NCI-H446 (cell line): ENCODE measurements at places on chromosomes 5 and 9.

DNA sequence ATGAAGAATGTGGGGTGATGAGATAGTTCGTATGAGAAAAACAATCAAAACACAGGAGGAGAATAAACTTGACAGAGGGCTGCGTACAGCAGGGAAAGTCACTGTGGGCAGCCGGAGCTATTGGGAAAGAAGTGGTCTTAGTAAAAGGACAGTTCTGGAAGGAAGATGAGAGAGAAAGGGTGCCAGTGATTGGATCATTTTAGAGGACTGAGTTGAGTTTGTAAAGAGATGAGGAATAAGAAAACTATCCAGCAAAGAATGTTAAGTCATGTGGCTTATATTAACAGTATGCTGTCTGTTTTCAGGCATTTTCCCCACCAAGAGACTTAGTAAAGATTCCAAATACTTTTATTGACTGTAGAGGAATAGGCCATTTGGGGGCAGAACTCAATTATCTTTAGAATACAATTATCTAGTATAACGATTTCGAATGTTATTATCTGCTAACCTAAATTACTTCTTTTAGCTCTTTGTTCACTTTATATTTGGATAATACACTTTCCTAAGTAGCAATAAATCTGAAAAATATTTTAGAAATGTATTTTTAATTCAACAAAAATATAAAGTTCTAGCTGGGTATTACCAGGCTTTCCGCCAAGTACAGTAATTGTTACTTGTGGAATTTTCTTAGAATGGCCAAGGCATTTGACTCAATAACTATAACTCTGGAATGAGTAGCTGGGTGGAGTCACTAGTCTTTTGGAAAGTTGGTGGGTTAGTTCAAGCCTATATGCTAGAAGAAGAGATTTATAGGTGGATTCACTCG, 15.5 kb upstream of the LOX start:
- no peak for DNase-seq

DNA sequence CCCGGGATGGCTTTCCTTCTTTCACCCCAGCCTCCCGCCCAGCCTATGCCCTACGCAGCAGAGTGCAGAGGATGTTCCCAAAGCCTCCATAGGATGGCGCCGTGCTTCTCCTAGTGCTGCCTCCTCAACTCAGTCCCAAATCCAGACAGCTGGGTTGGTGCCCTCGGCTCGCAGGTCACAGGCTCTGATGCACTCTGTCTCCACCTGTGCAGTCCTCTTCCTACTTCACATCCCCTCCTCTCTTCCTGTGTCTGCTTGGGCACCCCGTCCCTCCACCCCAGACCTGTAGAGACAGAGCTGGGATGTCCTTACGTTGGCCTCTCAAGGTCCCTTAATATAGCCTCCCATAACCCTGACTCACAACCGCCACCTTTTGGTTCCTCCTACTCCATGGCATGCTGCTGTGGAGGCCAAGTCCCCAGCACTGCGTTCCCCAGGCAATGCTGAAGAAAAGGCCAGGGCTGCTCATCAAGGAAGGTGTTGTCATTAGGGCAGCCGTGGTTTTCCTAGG, 314.4 kb downstream of the GADD45G start:
- DNase-seq: no peak

GRCh38 chr9:21589344-21590056, 107.4 kb upstream of the IFNE start:
- no peak for DNase-seq

- no peak for DNase-seq
Measured at GRCh38 chr9:28956116-28956880, 1383.0 kb upstream of the C9orf72 start.

DNA sequence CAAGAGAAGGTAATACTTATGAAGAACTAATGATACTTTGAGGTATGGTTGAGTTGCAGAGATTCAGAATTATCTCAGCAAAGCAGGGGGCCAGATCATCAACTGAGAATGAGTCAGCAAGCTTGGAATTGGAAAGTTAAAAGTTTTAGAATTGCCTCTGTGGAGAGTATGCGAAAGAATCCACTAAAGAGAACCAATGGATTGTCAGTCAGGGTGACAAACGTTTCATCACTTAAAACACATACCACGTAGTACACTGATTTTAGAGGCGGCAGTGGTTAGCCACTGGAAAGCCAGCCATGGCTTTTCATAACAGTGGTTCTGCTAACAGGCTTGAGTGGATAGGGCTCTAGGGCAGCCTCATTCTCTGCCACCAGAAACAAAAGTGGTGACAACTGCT, 30.7 kb downstream of the AOPEP start:
- DNase-seq: no peak

DNA sequence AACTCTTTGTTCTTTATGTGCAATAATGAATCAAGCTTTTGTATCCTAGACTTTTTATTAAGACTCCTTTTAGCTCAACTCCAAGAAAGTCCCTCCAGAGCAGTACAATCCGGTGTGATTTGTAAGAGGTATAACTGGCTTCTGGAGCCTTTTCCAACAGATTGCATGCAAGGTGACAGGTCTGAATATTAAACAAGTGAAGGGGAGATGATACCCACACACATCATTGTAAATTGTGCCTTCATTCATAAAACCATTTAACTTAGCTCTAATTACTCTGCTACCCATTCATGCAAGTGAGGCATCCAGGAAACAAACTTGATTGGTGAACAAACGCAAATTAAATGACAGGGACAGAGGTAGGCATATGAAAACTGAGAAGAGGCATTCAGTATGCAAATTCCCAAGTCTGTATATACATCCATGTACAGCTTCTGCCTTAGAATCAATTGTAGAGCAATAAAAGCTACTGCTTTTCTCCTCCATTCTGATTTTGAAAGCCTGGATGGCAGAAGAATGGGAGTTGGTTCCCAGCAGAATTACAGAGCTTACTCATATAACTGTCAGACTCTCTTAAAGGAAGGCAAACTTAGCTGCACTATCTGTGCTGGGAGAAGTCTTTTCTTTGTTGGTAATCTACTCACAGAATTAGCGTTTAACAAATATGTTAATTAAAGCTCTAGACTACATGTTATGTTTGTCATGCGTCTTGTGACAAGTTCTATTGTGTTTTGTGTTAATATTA, 261.0 kb upstream of the CDH6 start:
- DNase-seq: no peak

DNA sequence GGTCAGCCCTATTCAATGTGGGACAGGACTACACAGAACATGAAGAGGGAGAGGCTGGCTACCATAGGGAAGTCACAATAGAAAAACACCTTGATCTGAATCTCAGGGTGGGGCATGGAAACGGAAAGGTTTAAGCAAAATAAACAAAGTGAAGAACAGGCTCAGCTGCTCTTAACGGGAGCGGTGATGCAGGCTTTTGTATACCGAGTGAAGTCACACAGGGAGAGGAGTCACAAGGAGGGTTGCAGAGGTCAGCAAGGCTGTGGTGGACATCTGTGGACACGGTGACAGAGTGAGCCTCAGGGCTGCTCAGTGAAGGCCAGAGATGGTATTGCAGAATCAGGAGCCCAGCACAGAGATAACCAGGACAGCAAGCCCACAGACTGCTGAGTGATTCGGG, 30.6 kb upstream of the SEMA4D start:
- no peak for DNase-seq

DNA sequence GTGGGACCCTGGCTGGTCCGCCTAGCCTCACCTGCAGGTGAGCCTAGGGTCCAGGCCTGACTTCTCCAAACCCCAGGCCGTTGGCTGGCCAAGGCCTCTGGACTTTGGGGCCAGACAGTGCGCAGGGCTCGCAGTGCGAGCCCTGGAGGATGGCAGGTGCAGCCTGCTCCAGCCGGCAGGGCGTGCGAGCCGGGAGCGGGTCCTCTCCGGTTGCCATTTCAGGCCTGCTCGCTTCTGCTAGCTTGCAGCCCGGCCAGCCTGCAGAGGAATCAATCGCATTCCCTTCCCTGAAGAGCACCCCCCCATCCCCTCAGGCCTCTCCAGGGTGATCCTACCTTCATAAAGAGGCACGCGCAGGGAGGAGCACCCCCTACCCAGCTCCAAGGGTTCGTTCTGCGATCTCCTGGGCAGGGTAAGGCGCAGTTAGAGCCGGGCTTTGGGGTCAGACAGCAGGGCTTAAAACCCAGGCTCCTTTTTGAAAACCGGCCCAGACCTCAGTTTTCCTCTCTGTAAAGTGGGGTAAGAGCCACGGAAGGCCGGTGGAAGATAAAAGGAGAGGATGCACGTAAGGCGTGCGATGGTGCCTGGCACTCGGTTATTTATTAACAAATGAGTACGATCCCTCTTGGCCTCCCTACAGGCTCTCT, 6.2 kb downstream of the BARHL1 start:
- no peak for DNase-seq

DNA sequence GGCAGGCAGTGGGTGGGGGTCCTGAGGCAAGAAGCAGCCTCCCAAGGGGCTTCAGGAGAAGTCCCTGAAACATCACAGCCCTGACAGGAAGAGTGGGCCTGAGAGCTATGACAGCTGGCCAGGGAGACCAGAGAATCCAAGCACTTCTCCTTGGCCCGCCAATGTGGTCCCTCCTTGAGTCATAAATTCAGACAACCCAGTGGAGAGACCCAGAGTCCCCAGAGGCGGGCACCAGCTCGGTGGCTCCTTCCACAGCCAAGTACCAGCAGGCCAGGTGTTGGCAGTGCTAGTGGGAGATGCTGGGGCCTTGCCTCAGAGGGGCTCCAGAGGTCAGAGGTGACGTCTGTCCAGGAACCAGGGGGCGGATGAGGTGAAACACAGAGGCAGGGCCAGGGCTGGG, 1.6 kb upstream of the DOK3 start:
- no peak for DNase-seq

GRCh38 chr5:154505567-154505966, 27.5 kb upstream of the HAND1 start:
- no peak for DNase-seq

DNA sequence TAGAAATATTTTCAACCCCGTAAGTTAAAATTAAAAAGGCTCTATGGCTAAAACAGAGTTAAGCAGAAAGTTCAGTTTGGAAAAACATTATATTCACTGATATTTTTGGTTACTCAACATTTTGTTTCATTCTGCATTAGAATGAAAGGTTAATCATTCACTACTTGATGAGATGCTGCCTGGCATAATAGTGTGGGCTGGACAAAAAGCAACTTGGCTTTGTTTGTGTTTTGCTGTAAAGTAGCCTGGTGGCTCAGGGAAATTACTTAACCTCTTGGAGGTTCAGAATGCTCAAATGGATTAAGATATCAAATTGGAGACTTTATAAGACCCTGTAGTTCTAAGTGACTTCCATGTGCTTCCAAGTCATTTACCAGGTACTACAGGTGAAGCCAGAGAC, 367.4 kb upstream of the TRPC7 start:
- DNase-seq: no peak

DNA sequence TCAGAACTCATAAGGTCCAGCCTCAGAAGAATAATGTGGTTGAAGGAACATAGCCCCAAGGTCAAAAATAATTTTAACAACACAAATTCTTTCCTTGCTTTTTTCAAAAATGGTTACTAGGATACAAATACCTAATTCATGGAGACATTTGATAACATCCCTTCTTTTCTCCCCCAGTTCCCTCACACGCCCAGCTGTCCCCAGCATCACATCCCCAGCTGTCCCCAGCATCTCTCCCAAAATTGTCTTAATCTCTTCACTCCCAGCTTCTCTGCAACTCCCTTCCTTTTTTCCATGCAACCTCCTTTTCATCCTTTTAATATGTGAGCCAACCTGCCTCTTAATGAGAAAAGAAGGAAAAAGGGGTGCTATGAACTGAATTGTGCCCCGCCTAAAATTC, 77.8 kb downstream of the FSTL4 start:
- DNase-seq: no peak
